ENCODE measurements at places on chromosomes 2 and 18.

- DNase-seq = no peak
Measured at GRCh38 chr2:114442510-114442909, at the start of gene DPP10. Gene DPP10 (plus strand): TSS chr2:114442641.

DNA sequence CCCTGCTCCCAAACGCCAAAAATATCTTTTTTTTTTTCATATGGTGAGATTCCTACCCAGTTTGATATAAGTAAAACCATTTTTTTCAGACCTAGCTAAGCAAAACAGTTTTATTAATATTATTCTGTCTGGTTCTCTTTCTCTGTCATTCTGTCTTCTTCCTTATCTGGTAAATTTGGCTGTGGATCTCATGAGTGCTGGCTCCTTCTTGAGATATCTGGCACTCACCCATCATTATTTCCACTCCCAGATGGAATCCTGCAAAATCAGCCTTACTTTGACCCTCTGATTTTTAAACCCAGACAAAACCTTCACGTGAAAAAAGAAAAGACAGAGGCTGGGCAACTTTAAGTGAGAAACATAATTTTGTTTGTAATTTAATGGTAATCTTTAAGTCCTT lies 373.6 kb downstream of the NYAP2 start:
- DNase-seq = no peak

- no peak for DNase-seq
Measured at GRCh38 chr2:171531291-171531690, 9.0 kb downstream of the CYBRD1 start.

DNA sequence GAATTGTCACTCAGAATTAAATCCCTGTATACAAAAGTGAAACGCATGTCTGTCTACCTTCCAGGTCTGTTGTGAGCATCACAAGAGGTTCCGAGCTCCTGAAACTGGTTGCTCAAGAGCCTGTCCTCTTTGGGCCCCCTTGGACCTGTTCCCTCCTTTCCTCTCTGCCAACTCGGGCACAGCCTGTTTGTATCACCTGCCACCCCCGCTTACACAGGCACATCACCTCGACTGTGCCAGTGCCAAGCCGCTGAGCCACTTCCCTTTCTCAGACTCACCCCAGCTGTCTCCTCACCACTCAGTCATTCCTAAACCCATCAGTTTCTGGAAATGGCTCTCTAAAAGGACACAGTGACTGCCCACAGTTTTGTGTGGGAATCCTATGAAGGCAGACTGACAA lies 3.1 kb downstream of the EFR3B start:
- DNase-seq = no peak

GRCh38 chr2:17933256-17933655 lies 54.8 kb downstream of the KCNS3 start:
- no peak for DNase-seq

- no peak for DNase-seq
Measured at GRCh38 chr2:64122358-64122757, 21.9 kb downstream of the PELI1 start.

GRCh38 chr2:232219496-232219870 lies 159.1 kb upstream of the ALPP start:
- DNase-seq = no peak

DNA sequence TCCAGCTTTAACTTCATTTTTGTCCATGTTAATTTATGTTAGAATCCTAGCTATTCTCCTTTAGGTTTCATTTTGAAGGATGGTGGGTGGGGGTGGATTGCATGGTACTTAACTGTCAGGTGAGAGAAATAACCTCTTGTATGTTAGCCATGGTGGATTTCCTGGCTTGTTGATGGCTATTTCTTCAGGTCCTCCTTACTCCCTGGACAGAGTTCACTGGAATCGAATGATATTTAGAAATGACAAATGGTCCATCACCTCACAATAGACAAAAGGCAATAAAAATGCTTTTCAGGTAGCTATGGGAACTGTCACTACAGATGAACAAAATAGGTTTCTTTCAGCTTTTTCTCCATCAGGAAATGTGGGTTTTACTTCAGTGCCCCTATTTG lies 91.7 kb downstream of the EML6 start:
- DNase-seq = no peak

DNA sequence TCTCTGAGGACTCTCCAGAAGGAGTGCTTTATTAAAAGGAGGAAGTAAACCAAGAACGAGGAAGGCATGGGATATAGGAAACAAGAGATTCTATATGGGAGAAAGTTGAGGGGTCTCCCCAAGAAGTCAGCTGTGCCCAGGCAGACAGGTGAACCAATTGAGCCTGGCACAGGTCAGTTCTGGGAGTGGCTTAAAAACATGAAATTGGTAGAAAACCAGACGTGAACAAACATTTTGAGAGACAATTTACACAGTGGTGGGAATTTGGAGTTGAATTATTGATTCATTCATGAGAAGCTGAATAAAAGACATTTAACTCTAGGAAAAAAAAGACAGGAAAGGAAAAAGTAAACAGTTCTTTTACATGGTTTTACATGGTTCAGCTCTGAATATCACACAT lies 16.4 kb downstream of the PLEKHH2 start:
- DNase-seq = no peak

GRCh38 chr2:170997893-170998597 lies 69.0 kb downstream of the GORASP2 start:
- no peak for DNase-seq

GRCh38 chr18:8936619-8937018 lies 165.9 kb upstream of the NDUFV2 start:
- no peak for DNase-seq

DNA sequence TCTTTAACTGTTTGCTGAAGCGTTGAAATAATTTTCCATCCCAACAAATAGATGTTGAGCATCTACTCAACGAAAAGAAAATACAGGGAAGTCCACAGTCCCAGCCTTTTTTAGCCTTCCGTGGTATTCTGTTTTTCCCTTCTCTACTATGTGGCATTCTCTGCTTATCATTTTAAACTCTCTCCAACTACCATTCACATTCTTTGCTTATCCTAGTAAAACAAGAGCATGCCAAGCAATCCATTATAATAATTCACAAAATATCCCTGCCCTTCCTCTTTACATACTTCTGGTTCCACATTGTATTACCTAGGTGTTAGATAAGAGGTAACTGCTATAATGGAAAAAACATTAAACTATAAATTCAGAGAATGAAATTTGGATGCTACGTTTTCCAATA lies 1.6 kb upstream of the SESTD1 start:
- DNase-seq = no peak

DNA sequence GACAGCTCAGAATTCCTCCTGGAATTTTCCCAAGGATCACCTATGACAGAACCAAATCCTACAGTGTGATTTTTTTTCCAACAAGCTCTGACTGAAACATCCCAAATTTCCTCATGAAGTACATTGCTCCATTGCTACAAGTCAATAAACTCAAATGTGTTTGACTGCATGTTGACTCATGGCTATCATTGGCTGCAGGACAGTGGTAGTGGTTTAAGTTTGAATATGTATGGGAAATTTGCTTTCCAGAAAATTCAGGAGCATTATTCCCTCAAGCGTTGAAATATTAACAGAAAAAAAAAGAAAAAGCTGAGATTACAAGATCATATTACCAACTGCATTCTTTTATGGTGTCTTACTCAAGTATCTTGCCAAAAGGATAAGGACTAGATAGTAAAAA lies 402.8 kb upstream of the DSEL start:
- DNase-seq = no peak

GRCh38 chr2:239169311-239170048 lies 231.3 kb downstream of the HDAC4 start:
- DNase-seq = no peak

DNA sequence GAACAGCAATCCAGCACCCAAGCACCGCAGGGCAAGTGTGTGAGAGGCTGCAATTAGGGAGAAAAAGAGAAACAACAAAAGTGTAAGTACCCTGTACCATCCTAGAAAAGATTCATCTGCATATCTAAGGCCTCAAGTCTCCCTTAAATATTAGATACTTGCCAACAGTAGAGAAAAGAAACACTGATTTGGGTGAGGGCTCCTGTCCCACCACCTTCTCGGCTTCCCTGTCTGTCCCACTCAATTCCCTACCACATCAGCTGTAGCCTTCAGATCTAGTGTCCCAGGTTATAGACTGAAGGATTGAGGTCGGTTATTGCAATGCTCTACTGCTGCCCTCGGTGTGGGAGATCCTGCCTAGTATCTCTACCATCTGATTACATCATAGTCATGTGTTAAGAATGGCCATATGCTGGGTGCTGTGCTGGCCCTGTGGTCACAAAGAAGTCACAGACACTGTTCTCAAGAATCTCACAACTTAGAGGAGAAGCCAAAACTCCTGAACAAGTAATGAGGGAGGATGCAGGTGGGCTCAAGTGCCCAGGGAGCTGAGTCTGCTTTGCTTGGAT lies 2.5 kb downstream of the RAX start:
- DNase-seq = no peak

DNA sequence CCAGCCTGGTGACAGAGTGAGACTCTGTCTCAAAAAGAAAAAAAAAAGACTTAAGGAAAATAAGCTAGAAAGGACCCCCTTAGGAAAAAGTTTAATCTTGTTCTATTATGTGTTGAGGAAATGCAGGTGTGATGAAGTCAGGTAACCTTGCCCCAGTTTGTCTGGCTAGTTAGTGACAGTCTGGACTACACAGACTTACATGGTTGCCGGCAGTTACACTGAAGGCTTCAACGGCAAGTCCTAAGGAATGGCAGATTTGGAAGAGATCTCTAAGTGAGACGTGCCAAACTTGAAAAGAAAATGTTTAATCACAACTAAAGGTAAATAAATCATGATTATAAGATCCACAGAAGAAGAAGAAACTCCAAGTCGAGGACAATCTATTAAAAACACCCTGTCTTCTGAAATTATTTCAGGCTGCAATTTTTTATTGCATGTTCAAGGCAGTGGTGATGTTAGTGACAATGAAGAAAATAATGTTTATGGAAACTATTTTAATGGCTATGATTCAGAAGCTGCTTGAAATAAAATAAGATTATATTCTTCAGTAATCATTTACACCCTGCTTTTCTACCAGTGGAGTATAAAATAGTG lies 84.2 kb downstream of the TTC27 start:
- no peak for DNase-seq

- DNase-seq = no peak
Measured at GRCh38 chr2:26581266-26581990, 59.7 kb downstream of the CIB4 start.

DNA sequence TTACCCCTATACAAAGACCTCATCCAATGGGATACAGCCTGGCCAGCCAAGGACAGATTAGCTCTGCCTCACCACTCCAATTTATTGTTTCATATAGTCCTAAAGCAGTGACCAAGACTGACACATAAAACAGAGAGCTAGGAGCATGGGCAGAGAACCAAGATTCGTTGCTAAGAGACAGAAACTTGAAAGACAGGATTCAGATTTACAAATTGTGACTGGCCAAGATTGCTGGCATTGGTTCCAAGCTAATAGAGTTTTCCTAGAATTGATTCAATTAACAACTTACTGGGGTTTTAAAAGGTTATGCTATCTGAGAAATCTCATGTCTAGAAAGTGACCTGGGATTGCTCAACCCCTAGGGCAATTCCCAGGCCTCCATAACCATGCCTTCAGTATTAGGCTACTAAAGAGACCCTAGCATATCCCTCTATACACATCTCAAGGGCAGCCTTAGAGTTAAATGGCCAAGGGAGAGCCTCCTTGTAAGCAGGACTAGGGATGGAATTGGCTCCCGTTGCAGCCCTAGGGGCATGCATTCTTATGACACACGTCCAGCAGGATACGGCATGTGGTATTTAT lies 75.6 kb downstream of the ICOS start:
- DNase-seq = no peak

GRCh38 chr2:216492597-216493333 lies 5.9 kb upstream of the RPL37A start:
- no peak for DNase-seq

DNA sequence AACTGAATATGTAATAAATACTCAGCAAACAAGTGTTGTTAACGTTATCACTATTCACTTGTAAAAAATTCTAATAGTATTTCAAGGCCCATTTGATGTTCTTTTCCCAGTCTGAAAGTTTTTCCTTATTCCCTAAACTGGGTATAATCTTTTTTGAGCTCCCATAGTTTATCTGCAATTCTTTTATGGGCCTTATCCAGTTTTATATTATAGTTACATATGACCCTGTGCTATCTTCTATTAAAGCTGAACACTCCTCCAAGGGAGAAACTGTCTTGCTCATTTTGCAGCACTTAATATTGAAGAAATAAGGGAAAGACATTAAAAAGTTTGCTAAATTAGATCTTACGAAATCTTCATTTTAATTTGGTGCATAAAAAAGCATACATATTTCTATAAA lies 13.9 kb downstream of the PELI1 start:
- DNase-seq = no peak

DNA sequence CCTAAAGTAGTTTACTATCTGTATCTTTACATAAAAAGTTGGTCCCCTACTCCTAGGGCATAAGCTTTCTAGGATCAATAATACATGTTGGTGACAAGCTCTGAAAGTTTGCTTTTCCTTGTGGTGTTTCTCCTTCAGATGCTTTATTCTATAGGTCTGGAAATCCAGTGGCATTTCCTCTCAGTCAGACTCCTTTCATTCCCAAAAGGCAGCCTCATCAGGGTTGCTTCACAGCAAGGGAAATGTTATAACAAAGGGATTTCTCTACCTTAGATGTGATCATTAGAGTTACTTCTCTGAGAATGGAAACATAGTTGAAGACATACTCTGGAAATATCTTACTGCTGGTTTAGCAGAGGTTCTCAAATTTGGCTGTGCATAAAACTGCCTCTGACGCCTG lies 1072.4 kb upstream of the ZEB2 start:
- no peak for DNase-seq

GRCh38 chr2:36394804-36395203 lies 39.2 kb downstream of the CRIM1 start:
- no peak for DNase-seq

DNA sequence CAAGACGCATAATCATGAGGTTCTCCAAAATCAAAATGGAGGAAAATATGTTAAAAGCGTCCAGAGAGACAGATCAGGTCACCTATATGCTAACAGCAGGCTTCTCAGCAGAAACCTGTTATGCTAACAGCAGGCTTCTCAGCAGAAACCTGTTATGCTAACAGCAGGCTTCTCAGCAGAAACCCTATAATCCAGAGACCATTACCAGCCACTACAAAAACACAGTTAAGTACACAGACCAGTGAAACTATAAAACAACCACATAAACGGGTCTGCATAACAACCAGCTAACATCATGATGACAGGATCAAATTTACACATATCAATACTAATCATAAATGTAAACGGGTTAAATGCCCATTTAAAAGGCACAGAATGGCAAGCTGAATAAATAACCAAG lies 1548.4 kb upstream of the TMEFF2 start:
- no peak for DNase-seq

DNA sequence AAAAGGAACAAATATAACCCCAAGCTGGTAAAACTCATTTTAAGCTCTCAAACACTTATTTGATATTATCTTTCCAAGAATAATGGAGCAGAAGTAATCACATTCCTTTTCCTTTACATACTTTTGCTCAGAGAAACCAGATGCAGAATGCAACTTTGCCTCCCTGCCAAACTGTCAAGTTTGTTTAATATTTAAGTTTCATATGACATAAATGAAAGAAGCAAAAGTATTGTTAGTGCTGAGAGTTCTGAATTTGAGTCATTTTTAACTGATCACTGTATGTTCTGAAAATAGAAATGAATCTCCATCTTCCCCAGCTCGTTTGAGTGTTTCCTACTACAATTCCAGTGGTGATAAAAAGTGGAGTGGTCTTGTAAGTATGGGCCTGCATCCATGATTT lies 423.4 kb downstream of the PID1 start:
- DNase-seq = no peak

GRCh38 chr2:144466637-144467036 lies 53.3 kb downstream of the ZEB2 start:
- no peak for DNase-seq

Data from stimulated activated CD4-positive, alpha-beta T cell treated with anti-CD3 and anti-CD28 coated beads, Interleukin-1b, Interleukin-23, amount 100 ng/mL, for 1 hour (primary cell).